ENCODE measurements at places on chromosomes 11 and 22.

- no peak for DNase-seq
Measured at GRCh38 chr11:94849839-94850238, 81.7 kb downstream of the AMOTL1 start.

GRCh38 chr22:40499209-40499623 is 128.8 kb downstream of the SGSM3 start:
- DNase-seq = peak; percentile 50

DNA sequence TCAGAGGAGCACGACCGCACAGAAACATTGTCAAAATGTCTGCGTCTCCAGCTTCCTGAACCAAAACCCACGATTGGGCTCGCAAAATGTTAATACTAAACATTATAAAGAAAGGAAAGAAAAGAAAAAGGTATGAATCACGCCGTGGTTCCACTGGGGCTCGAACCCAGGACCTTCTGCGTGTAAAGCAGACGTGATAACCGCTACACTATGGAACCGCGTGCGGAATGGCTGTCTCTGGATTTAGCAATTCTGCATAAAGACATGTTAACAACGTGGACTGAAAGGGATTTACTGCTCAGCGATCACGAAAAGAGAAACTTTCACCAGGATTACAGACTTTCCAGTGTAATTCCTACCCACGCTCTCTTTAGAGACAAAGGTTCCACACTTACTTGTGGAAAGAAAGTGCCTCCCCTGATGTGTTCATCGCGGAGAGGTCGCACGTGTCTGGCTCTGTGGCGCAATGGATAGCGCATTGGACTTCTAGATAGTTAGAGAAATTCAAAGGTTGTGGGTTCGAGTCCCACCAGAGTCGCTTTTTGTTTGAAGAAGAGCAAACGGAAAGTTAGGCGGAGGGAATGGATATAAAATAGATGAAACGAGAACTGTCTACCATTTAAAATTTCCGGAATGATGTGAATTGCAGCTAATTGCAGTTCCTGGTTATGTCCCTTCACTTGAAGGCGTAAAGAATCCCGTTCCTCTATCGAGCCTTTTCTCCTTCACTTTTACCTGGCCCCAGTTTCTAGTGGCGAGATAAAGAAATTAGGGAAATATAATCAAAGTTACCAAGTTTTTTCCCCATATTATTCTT is 39.7 kb downstream of the OR4D9 start:
- peak; percentile 48 for DNase-seq

- DNase-seq = no peak
Measured at GRCh38 chr22:23673826-23674690, 16.8 kb upstream of the RGL4 start.

- DNase-seq = peak; percentile 34
Measured at GRCh38 chr11:75667255-75667830, 1.5 kb downstream of the MAP6 start.

DNA sequence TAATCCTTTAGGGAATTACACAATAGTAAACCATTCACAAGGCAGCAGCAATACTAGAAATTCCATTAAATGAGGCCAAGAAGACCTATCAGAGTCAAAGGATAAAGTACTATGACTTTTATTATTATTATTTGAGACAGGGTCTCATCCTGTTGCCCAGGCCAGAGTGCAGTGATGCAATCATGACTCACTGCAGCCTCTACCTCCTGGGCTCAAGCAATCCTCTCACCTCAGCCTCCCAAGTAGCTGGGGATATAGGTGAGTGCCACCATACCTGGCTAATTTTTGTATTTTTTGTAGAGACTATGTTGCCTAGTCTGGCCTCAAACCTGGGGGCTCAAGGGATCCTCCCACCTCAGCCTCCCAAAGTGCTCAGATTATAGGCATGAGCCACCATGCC is 51.8 kb downstream of the TTC28 start:
- DNase-seq = no peak

GRCh38 chr11:17595526-17596309 is 48.7 kb downstream of the OTOG start:
- no peak for DNase-seq

GRCh38 chr11:96205460-96205809 is 137.6 kb downstream of the MAML2 start:
- DNase-seq = no peak

DNA sequence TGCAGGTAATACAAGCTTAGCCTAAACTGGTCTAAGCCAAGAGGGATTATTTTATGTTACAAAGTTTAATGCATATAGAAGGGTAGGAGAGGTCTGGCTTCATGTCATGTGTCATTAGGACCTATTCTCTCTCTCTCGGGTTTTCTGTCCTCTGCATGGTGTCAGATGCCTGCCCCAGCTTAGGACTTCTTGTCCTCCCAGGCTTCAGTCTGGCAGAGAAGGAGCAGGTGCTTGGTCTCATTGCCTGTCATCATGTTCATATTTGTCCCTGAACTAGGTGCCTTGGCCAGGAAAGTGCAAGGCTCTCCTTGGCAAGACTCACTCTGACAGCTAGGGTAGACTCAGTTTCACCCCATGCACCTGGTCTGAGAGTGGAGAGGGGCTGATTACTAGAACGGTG is 126.3 kb downstream of the ADAMTS15 start:
- DNase-seq = no peak

DNA sequence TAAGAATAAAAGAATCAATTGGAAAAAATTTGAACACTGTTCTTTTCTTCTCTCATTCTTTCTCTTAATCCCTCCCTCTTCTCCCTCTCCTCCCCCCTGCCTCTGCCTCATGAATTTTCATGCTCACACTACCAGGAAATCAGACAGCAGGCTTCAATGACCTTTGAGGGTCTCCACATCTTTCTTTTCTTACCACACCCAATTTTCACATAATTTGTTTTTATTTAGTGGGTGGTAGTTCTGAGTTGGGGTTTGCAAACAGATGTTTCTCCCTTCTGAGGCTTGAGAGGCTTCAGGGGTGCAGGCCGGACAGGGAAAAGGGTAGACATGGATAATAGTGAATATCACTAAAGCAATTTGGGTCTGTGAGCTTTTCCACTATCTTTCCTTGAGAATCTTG is 95.5 kb downstream of the SPATA19 start:
- no peak for DNase-seq

DNA sequence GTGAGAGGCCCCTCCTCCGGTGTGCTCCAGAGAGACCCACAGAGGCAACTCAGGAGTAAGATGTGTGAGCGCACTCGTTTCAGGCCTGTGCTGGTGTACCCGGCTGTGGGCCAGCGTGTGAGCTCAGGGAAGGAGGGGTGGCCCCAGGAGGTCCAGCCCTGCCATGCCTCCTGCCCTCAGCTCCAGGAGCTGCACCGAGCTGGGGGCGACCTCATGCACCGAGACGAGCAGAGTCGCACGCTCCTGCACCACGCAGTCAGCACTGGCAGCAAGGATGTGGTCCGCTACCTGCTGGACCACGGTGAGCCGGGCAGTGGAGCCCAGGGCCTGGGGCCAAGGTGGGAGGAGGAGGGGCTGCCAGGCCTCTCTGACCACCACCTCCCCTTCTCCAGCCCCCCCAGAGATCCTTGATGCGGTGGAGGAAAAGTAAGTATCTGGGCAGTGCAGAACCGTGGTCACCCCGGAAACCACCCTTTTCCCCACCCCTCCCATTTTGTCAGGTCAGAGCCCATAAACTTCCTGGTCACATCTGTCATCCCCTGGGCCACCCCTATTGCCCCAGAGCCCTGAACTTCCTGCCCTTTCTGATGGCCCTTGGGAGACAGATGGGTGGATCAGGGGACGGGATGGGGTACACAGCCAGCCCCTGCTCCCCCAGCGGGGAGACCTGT is 2.5 kb upstream of the MDK start:
- DNase-seq = no peak

- no peak for DNase-seq
Measured at GRCh38 chr11:91433284-91434010, 791.2 kb upstream of the FAT3 start.

GRCh38 chr11:15034687-15035267 is 38.6 kb upstream of the CALCB start:
- no peak for DNase-seq

- DNase-seq = no peak
Measured at GRCh38 chr22:24145446-24146193, 35.7 kb upstream of the SUSD2 start.

- DNase-seq = no peak
Measured at GRCh38 chr22:28802595-28803123, 2.3 kb upstream of the XBP1 start.

DNA sequence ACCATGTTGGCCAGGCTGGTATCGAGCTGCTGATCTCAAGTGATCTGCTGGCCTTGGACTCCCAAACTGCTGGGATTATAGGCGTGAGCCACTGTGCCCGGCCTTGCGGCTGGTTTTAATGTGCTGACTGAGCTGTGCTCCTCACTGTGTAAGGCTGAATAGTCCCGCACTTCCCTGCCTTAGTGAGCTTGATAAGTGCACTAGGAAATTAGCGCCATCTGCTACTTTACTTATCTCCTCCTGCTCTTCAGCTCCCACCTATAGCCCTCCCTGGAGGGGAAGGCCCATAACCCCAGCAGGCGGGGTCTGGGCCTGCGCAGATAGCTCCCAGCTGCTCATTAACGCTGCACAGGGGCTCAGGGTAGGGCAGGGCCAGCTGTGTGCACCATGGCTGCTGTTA is 49.4 kb downstream of the CLMP start:
- no peak for DNase-seq

DNA sequence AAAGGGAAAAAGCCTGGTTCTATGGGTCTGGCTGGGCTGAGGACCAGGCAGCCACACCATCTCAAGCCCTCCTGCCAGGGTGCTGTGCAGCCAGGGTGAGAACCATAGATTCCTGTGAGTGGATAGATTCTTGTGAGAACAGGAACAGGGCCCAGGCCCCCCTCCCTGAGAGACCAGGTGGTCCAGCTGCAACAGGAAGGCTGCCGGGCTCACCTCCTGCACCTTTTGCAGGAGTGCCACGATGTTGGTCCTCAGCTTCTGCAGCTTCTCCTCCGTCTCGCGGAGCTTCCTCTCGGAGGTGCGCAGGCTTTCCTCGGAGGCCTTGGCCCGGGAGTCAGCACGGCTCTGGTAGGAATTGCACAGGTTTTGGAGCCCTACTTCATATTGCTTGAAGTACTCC is 40.8 kb downstream of the MORC2 start:
- DNase-seq = no peak

DNA sequence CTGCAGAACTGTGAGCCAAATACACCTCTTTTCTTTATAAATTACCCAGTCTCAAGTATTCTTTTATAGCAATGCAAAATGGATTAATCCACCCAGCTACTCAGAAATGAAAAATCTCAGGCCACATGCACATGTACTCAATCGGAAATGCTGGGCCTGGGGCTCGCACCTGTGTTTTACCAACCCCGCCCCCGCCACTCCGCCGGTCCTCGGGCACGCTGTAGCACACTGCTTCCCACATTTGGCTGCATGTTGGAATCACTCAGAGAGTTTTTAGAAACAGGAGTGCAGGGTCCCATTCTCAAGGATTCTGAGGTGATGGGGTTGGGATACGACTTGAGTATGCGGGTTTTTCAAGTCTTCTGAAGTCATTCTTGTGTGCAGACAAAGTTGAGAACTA is 284.4 kb downstream of the NTM start:
- DNase-seq = no peak

GRCh38 chr11:116567721-116568242 is 205.0 kb downstream of the BUD13 start:
- no peak for DNase-seq

DNA sequence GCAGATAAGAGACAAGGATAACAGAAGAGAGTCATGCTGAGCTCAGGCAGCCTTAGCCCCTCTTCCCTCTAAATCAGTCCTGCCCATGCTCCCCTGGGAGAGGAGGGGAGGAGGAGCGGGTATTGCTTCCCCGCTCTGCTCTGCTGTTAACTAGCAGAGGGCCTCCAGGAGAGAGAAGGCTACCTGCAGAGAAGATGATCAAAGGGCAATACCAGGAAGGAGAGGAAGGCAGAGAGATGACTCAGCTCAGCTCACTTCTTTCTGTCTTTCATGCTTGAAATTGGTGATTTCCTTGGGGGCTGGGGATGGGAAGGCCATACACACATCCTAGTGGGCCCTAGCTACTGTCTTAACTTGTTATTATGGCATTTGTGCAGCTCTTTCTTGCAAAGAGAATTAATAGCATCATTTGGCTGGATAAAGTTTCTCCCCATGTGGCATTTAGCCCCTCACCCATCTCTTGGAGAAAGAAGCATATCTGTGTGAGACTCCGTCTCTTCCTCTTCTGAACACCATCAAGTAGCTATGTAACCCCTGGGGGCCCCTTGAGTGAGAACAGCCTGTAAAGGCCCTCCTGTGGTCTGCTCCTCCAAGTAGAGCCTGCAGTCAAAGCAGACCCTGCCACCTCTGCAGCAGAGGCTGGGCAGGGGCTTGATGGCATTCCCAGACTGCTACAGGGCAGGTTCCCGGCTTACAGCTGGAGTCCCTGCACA is 33.4 kb upstream of the AMOTL1 start:
- DNase-seq = no peak

DNA sequence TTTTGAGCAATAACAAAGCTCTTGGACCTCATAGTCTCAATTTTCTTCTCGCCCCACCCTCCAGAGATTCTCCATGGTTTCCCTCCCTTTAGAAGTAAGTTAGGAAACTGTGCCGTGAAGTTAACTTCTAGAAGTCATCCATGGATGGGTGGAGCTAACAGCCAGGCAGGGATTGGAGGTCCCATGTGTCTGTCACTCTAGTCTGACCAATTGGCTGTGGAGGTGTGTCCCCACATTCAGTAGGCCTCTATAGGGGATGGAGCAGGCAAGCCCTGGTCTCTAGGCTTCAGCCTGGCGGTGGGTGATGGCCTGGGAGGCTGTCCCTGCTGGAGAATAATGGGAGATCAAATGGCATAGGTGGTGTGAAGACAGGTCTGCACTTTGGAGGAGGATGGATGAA is 50.7 kb downstream of the TP53I11 start:
- DNase-seq = no peak

DNA sequence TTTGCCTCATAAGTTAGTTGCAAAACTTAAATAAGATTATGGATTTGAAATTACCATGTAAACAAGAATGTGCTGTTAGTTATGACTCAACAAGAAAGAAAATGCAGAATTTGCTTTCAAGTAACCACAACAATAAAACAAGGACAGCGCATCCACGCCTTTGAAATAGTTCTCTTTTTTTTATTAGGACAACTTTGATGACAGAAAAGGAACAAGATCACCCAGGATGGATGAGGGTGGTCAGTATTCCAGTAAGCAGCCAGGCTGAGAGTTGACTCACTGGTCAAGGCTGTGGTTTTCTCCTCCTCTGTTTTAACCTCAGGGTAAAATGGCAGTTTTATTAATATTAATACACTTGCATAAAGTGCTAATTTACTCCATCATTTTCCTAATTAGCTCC is 544.4 kb downstream of the OPCML start:
- no peak for DNase-seq

- DNase-seq = no peak
Measured at GRCh38 chr11:114081641-114082414, 22.3 kb downstream of the ZBTB16 start.

GRCh38 chr22:25697181-25697664 is 44.8 kb upstream of the MYO18B start:
- DNase-seq = no peak

DNA sequence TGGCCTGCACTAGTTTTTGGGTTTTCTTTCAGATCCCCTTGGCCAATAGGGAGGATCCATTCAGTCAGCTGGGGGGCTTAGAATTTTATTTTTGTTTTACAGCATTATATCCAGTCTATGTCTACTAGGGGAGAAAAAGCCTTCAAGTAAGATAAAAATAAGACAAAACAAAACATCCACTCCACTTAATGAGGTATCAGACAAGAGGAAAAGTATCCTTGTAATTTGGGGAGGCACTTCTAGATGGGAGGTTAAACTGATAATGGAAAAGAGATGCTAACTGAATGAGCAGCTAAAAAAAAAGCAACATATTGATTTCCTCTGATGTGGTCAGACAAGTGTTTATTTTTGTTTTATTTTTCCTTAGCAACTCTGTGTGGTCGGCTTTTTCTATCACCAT is 278.0 kb upstream of the ANO3 start:
- DNase-seq = no peak

GRCh38 chr11:104061853-104062521 is 25.5 kb downstream of the DDI1 start:
- DNase-seq = no peak

Measured in frontal cortex (tissue), 4 donors.